Suppressor macrophage (primary cell): ENCODE measurements at places on chromosomes 4 and X.
A peak's percentile ranks its signal among the peaks of the same experiment; 100 is the strongest.

- DNase-seq, result no peak
These were observed 37.9 kb upstream of the FAT4 start for GRCh38 chr4:125276811-125277210.

GRCh38 chr4:156788782-156789181 is 182.8 kb downstream of the PDGFC start:
- DNase-seq, result peak; percentile 41

DNA sequence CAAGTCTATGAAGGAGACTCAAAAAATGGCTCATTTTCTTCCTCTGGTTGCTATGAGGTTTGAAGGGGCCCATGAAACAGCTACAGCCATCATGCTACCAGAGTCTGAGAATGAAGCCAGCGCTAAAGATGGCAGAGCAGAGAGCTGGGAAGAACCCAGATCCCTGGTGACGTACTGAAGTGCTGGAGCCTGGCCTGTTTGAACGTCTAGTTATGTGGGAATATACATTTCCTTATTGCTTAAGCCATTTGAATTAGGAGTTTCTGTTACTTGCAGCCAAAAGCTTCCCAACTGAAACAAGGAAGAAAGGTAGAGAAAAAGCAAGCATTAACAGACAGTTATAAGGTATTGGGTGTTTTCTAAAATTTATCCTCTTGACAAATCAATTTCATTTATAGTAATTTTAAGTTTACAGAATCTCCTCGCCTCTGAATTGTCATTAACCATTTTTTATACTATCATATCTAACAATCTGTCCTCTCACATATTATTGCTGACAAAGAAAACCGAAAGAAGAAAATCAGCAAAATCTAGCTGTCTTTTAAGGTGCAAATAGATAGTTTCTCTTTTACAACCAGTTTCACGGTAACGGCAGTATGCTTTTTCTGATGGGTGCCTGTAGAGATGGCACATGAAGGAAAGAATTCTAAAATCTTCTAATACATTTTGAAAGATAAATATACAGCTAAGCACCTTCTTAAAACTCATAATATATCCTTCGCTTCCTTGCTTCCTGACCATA is 8.9 kb upstream of the COQ2 start:
- no peak for DNase-seq

DNA sequence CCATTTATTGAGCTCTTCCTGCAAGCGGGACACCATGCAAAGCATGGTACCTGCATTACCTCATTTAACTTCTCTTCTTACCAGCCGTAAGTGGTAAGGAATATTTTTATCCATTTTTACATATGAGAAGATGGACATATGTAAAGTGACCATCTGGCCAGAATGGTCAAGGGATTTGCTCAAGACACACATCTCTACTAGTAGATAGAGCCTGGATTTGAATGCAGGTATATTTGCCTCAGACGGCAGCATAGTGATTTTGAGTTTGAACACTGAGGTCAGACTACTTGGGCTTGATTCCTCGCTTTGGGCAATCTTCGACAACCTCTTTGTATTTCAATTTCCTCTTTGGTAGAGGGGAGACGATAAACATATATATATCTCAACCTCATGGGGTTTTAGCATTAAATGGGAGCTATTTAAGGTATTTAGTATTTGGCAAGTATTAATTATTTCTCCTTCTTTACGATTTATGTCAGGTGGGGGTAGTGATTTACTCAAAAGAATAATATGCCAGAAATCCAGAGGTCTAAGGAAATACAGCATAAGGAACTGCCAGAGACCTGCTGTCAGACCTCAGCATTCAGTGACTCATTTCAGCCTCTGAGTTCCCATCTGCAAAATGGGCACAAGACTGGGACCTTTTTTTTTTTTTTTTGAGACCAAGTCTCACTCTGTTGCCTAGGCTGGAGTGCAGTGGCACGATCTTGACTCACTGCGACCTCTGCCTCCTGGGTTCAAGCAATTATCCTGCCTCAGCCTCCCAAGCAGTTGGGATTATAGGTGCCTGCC is 34.6 kb upstream of the CHRNA9 start:
- no peak for DNase-seq

DNA sequence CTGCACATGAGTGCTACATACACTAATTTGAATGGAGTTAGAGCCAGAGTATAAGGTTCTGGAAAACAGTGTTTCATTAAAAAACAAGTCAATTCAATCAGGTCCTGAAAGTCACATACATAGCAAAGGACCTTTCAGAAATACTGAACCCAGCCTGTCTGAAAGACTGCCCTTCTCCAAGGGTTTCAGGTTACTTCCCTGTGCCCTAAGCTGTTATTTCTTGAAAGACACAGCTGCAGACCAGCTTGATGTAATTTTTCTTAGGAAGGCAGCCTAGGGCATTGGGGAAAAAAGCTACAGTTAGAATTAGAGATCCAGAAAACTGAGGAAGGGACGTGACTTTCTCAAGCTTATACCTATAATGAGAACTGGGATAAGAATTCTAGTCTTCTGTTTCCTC is 155.9 kb upstream of the MAOA start:
- no peak for DNase-seq

- DNase-seq, result no peak
These were observed 60.2 kb downstream of the TMEM154 start for GRCh38 chr4:152619556-152619955.

GRCh38 chr4:127642169-127642568 is 9.4 kb downstream of the INTU start:
- DNase-seq, result no peak

DNA sequence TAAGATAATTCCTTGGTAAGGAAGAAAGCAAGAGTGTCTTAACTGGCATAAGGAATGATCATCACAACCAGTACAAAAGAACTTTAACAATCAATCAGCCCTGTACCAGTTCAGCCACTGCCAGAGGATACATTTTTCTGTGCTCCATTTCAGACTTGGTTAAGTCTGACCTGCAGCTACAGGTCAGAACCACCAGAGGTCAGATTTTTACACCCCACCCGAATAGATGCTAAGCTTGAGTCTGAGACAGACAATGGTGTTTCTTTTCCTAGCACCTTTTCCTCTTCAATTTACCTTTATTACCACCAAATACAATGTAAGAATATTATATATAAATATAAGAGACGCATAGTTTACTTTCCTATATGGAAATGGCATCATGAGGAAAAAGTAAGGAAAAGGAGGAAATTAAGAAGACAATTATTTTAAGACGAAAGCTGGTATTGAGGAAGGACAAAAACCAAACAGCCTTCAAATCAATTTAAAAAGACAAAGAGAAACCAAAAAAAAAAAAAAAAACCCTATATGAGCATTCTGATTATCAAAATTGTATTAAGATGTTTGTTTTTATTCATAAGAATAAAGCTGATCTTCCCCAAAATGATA is 215.3 kb upstream of the TTC29 start:
- peak; percentile 44 for DNase-seq

GRCh38 chr4:180669680-180670079 is 1573.5 kb upstream of the TENM3 start:
- DNase-seq, result no peak

DNA sequence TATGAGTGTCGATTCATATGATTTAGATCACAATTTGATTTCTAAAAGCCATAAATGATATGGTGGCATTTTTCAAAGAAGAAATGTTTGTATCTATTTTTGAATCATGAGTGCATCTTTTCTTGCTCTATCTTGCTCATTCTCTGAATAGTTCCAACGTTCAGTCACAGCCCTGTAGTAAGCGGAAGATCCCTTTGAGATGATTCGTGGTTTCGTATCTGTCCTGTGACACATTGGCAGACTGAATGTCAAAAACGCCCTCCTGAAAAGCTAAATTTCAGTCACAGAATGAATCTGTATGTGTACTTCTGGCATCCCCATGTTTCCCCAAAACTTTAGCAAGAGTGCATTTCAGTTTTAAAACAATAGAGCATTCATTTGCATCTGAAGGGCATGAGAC is 1066.9 kb upstream of the TENM3 start:
- DNase-seq, result no peak

- peak; percentile 56 for DNase-seq
These were observed 16.0 kb upstream of the TLR8 start for GRCh38 chrX:12890467-12890866.

GRCh38 chr4:174989791-174990190 is 71.6 kb downstream of the ADAM29 start:
- DNase-seq, result no peak

DNA sequence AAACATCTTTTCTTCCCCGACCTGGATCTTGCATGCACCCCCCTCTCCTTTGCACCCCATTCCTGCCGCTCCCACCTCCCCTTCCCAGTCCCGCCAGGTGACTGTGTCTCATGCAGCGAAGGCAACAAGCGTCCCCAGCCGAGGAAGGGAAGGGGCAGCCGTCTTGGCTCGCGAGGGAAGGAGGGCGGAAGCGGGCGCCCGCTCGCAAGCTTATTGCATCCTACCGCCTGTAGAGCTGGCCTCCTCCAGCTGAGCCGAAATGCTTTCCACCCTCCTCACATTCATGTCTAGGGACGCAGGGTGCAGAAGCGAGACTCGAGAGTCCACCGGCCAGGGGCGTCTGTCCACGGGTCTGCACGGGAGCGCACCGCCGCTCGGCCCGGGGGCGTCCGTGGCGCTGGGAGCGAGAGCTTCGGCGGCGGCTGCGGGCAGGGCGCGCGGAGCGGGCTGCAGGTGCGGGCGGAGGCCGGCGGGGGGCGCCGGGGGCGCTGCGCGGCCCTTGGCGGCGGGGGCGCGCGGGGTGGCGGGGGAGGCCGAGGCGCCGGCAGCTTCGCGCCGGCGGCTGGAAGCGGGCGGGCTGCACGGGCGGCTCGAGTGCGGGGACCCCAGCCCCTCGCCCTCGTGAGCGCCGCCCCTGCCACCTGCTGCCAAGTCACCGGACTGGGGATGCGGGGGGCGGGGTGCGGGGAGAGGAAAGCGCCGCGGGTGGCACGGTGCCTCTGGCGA is at the start of gene KCNIP4:
Gene KCNIP4, minus strand, starts transcription at position 426 of the 726 bp plus-strand sequence.
- DNase-seq, result no peak

DNA sequence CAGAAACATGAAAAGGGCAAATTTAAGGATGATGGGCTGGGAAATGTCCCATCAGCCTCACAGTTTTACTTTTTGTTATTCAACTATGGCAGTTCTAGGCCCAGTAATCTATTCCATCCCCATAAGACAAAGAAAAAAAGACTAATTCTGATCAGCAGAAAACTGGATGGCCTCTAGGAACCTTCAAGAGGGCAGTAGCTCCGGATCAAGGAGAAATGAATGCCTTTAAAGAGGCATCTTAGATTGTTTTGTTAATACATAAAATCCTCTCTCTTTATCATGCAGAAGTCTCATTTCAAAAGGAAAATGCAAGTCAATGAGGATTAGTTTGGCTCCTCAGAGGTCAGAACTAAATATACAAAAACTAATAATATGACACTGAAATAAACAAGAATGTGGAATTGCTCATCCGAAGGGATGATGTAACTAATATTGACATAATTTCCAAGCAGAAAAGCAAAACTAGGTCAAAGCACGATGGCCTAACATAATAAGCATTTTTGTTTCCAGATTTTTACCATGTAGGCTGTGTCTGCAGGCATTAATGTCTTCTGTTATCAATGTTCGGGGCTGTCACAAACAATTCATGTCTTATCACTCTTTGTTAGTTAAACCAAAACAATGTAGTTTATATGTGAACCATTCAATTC is 8.8 kb downstream of the MID1 start:
- DNase-seq, result no peak

- DNase-seq, result peak; percentile 78
These were observed 122.6 kb downstream of the SHISA3 start for GRCh38 chr4:42519803-42520417.

GRCh38 chrX:84168095-84168494 is 19.9 kb downstream of the RPS6KA6 start:
- DNase-seq, result no peak

DNA sequence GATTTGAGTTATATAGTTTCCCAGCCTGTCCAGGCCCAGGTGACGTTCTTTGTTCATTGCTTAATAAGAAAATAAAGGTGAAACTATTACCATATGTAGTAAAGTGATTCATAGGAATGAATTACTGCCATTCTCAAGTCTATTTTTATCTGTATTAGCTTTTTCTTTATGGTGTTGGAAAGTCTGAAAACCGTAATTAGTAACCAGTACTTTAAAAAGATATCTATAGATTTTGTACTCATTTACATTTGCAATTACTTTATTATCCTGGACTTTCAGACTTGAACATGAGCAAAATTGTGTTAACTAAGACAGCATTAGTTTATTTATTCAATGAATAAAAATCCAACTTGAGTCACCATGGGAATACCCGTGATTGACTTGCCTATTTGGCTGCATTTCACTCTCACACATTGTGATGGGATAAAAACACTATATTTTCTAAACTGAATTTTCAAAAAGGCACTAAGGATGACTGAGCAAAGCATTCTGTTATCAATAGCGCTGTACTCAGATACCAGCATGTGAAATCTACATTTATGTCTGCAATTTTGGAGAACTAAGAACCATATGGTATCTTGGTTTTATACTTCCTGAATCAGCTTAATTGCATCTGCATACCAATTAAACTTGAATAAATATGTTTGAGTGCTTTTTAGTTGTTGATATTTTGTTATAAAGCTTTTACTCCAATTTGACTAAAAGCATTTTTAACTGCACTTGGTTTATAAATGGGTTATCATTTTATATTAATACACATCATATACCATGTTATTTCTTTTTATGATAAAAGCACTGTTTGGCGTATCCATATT is 154.6 kb downstream of the CCSER1 start:
- DNase-seq, result no peak

- no peak for DNase-seq
These were observed 448.6 kb downstream of the PCDH18 start for GRCh38 chr4:137083571-137084135.

- no peak for DNase-seq
These were observed 203.8 kb downstream of the ADGRA3 start for GRCh38 chr4:22312113-22312512.

DNA sequence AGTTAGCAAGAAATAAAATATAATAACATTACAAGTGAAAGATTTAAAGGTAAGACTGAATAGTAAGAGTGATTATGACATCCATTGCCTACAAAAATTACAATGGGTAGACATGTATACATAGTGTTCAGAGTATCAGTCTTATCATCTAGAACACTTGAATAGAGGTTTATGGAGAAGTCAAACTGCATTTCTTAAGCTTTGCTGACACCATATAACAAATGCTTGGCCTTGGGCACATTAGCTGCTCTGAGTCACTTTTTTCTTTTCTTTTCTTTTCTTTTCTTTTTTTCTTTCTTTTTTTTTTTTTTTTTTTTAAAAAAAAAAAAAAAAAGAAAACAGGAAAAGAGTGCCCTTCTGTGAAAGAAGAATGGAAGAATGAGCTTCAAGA is 220.0 kb downstream of the SPCS3 start:
- no peak for DNase-seq

DNA sequence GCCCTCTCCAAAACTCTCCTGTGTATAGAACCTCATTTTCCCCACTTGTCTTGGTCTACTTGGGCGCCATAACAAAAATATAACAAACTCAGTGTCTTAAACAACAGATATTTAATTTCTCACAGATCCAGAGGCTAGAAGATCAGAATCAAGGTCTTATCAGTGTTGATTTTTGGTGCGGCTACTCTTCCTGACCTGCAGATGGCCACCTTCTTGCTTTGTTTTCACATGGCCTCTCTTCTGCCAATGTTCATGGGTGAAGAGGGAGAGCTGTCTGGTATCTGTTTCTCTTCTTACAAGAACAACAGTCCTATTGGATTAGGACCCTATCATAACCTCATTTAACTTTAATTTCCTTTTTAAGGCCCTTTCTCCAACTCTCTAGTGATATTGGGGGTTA is 177.3 kb downstream of the PABPC4L start:
- no peak for DNase-seq
